Activated gamma-delta T cell treated with anti-CD3 and anti-CD28 coated beads, Interleukin-2, amount 50 U/mL, for 16 hours (primary cell): ENCODE measurements at places on chromosomes 11 and 22.

- DNase-seq, result no peak
Measured at GRCh38 chr11:46916286-46917108, 1.9 kb downstream of the LRP4 start.

GRCh38 chr22:20204806-20205205, 54.0 kb upstream of the CCDC188 start:
- no peak for DNase-seq

- DNase-seq, result no peak
Measured at GRCh38 chr11:34613552-34614056, 7.3 kb upstream of the EHF start.

DNA sequence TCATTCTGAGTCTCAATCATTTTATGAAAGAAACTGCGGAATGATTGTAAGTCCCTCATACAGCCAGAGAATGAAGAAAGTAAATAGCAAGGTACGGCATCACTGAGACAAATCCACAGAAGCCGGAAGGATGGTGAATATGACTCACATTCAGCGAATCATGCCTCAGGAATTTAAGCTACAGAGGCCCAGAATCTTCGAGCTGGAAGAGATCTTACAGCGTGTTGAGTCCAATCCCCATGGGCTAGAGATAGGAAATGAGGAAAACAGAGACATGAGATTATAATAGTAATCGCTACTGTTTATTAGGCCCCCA, 173.2 kb downstream of the KIF18A start:
- no peak for DNase-seq

DNA sequence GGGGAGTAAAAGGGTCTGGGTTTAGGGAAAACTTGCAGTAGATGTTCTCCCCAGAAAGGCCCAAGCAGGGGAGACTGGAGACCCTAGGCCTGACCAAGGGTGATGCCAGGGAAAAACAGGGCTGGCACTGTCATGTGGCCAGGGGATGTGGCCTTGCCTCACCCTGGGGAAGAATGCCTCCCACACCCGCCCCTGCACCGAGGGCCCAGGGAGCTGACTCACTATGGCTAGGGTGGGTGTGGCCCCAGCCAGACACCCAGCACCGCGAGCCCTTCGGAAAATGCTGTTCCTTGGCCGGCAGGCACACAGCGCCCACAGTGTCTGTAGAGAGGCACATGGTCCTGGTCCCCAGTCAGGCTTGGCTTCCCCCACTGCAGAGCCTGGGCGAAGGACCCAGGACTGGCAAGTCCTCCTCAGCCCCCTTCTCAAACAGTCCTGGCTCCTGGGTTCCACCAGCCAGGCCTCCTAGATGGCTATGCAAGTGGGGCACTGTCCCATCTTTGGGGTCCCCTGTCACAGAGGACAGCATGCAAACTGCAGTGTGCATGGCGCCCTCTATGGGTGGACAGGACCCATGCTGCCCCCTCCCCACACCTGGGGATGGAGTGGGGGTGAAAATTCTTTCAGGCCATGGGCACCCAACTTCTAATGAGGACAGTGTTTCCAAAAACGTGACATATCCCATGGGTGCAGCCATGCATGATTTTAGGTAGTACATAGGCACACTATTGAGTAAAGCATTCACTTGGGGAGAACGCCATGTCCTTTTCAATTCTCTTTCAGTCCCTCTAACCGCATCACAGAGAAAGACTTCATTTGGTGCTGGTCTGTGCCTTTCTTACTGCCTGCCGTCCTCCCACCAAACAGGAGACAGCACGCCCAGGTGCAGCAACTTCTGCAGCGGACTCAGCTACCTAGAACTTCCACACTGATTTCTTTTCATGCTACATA, 15.2 kb downstream of the TMPRSS5 start:
- no peak for DNase-seq
